ENCODE measurements at places on chromosomes 5 and 9.

GRCh38 chr5:150490296-150490669 lies 17.6 kb upstream of the NDST1 start:
- DNase-seq: no peak

- DNase-seq: no peak
These were observed 229.1 kb upstream of the IL12B start for GRCh38 chr5:159559337-159559736.

- DNase-seq: no peak
These were observed 51.2 kb downstream of the RALGPS1 start for GRCh38 chr9:126965541-126966428.

- DNase-seq: no peak
These were observed 80.0 kb downstream of the TMEM215 start for GRCh38 chr9:32863291-32863690.

- no peak for DNase-seq
These were observed 534.5 kb downstream of the TMEM38B start for GRCh38 chr9:106228861-106229260.

DNA sequence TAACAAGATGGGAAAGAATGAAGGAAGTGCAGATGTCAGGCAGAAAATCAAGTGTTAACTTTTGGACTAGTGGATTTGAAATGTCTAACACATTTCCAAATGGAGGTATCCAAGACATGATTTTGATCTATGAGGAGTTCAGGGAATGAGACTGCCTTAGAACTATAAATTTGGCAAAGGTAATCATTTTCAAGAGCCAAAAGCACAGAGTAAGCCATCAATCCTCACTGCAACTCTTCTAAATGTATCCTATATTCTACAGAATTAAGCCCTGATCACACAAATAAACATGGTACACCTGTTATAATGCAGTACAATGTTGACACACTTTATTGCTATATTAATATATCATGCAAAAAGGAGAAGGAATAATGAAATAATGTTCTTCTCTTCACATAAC lies 55.6 kb downstream of the SETX start:
- no peak for DNase-seq

GRCh38 chr9:2026220-2026997 lies 11.3 kb downstream of the SMARCA2 start:
- DNase-seq: no peak

- DNase-seq: peak; percentile 82
These were observed 625 bp upstream of the NREP start for GRCh38 chr5:111757355-111758283.

DNA sequence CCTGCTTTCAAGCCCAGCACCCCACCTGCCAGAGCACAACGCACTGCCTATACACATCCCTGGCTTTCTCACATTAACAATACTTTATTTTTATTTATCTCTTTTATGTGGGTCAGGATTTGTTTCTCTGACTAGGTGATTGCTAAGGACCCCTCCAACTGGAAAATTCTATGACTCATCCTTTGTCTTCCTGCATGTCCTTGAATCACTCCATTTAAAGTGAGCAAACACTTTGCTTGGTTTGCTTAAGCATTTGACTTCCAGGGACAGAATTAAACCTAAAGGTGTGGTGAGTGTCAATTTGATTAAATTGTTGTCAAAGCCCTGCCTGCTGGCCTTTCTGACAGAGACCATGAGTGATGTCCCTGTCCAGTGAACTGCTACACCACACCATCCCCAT lies 536.5 kb upstream of the BRINP1 start:
- DNase-seq: no peak

DNA sequence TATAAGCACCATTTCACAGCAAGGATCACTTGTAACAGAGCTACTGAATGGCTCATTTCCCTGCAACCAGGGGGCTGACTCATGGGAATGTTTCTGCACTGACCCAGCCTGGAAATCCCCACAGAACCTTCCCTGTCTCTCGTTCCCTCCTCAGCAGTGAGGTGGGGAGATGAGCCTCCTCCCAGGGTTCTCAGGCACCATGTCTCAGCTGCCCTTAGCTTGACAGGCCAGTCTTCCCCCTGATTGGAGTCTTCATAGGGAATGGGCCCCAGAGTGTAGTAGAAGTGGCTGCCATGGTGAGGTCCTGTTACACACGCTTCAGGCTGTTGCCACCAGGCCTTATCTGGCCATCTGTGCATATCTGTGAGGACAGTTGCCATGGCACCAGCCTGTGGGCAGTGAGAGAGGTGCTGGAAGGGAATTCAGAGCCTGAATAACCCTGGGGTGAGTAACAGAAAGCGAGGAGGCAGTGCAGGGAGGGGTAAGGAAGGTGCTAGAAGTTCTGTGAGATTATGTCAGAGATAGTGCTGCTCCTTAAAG lies 324.4 kb downstream of the ENC1 start:
- DNase-seq: peak; percentile 35

DNA sequence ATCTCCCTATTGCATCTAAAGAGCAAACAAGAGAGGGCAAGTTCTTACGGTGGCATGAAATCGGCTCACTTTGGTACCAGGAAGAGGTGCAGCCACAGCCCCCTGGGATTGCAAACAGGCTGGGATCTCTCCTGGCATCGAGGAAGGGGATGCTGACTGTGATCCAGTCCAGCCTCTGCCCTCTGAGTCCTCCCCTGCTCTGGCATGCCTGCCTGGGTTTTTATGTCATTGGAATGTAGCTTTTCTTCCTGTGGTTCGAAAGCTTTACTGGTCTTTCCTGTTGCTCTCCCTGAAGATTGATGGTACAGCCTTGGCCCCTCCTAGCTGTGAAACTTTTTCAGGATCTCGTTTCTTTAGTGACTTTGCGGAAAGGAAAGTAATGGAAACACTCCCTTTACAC lies 6.6 kb downstream of the SLC46A2 start:
- DNase-seq: no peak

DNA sequence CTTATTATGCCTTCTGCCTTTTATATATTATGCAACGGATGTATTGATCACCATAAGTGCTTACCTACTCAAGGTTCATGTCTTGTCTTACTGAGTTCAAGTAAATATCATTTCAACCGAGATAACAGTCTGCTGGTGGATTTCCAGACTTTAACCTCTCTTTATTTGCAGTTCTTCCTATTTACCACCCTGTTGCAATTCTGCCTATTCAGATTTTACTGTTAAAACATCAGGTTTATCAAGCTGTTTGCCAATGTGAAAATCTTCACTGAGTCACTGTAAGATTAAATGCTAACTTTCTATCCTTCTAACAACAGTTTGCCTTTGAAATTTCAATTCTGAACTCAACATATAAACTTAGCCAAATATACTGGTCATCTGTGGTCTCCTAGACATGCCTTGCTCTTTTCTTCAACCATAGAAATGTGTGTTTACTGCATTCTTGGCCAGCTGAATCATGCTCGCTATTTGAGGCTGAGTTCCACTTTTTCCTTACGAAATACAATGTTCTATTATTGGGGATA lies 471.7 kb upstream of the RORB start:
- DNase-seq: no peak

DNA sequence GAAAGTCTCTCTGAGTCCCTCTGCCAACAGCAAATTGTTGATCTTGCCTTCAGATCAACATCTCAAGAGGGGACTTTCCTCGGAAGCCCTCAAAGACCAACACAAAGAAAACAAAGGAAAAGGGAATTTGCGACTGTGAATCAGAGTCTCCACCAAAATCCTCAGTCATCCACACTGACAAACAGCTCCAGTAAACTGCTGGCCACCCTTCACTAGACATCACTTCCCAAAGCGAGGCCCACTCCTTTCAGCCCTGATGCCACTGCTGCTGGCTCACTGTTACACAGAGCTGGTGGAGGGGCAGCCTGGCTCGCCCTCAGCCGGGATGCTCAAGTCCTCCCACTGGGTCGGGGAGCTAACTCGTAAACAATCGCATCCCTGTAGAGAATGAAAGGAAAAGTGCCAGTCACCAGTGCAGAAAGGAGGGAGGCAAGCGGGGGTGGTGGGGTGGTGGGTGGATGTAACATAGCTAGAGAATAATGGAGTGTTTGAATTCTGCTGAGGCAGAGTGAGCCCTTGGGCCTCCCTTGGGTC lies 1.3 kb downstream of the FGF1 start:
- DNase-seq: no peak

GRCh38 chr9:26301659-26302058 lies 590.9 kb downstream of the CAAP1 start:
- DNase-seq: no peak

GRCh38 chr9:72390907-72391306 lies 25.9 kb upstream of the ZFAND5 start:
- DNase-seq: no peak

GRCh38 chr5:168749391-168750100 lies 170.4 kb upstream of the PANK3 start:
- no peak for DNase-seq

- DNase-seq: no peak
These were observed 567.9 kb downstream of the TAF11L14 start for GRCh38 chr5:18202164-18202563.

- DNase-seq: no peak
These were observed 31.7 kb upstream of the TRIM14 start for GRCh38 chr9:98150721-98151120.

DNA sequence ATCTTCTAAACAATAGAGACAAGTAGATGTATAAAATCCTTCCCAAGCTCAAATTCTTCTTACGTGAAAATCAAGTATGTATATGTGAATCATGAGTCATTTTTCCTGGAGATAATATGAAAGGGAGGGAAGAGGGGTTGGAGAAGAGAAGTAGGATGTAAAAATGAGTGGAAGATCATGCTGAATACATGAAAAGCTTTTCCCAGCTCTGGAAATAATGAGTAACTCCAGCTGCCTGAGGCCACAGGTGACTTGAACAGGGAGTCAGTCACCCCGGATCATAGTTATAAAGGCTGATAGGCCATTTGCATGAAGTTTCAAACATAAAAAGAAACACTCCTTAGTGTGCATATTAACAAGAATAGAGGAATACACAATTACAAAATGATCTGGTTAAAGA lies 486.7 kb downstream of the EFNA5 start:
- DNase-seq: no peak

GRCh38 chr5:148539851-148540250 lies 114.5 kb downstream of the HTR4 start:
- DNase-seq: no peak

DNA sequence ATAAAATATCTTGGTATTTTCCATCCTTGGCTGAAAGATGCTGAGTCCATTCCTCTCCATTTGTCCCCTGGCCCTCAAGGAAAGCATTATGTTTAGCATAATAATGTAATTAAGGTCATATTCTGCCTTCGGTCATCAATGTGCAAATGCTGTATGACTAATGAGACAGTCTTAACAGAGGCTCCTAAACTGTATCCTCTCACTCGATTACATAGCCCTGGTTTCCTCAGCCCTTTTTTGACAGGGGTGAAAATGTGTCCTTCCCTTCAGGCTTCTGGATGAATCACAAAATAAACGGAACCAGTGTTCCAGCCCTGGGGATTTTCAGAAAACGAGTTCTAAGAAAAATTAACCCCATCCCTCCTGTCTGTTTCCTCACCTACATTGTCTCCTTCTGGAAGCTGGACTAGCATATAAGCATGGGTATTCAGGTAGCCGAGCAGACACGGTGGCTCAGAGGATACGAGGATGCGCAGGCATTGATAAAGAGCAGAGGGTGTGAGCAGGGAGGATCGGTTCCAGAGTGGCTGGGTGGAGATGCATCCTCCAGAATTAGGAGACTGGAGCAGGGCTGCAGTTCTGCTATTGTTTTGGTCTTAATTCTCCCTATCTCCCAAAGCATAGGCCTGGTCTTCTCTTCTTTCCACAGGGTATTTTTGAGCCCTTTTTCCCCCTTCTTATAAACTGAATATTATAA lies 742.9 kb downstream of the TLR4 start:
- no peak for DNase-seq

GRCh38 chr9:70998962-70999361 lies 122.5 kb downstream of the TRPM3 start:
- no peak for DNase-seq

- DNase-seq: no peak
These were observed 17.4 kb upstream of the PITX1 start for GRCh38 chr5:135051399-135051798.

GRCh38 chr5:107542831-107543231 lies 127.9 kb downstream of the EFNA5 start:
- no peak for DNase-seq

GRCh38 chr5:67986761-67987160 lies 228.8 kb upstream of the PIK3R1 start:
- peak; percentile 18 for DNase-seq

DNA sequence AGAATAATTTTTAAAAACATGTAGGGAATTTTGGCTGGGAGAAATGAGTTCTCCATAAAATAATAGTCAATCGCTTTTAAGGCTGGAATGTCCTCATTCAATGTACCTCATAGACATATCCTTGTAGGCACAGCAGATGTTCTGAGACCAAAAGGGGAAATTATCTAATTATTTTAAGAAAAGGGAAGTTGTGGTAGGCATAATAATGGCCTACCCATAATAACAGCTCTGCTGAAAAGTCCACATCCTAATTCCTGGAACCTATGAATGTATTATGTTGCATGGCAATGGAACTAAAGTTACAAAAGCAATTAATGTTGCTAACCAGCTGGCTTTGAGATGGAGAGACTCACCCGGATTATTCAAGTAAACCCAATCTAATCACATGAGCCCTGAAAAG lies 216.1 kb downstream of the TRIM36 start:
- DNase-seq: no peak

DNA sequence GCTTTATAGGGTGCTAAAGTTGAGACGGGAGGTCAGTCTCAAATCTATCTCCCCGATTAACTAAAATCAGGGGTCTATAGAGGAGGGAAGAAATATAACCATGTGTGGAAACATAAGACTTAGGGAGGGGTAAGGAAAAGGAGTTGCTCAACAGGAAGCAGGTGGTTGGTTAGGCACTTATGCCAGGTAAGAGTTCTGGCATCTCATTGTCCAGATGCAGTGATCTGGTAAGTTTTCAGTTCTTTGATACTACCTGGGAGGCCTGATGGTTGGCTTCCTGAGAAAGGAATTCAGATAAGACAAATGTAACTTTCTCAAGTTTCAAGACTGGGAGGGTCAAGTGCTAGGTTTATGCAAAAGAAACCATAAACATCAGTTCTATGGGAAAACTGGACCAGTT lies 47.7 kb downstream of the CERT1 start:
- no peak for DNase-seq

GRCh38 chr5:69450116-69450515 lies 35.2 kb downstream of the MARVELD2 start:
- no peak for DNase-seq

DNA sequence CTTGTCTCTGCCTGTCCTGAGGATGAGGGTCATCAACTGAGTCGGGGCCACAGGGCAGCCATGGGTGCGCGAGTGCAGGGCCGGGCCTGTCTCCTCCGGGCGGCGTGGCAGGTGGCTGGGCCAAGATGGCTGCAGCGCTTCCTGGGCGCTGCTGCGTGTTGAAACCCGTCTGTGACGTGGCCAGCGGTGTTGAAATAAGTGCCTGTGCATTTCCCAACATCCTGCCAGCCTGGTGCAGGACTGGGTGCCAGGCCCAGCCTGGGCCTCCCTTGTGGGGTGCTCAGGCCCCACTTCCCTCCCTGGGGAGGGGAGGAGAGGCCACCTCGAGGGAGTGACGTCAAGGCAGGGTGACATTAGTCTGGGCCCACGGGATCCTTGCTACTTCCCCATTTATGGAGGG lies 45.5 kb downstream of the RXRA start:
- no peak for DNase-seq

All from DMS79 (cell line).